Omental fat pad (tissue), 4 donors: ENCODE measurements at places on chromosomes 7 and 10. TPM values are rescaled to one million over a fixed set of nuclear protein-coding genes. Genes with fewer than 3 reads are reported as not detected.

Gene ANKRD1
- total RNA-seq = not detected

GRCh38 chr10:100634034-100634433 lies 98.3 kb downstream of the HIF1AN start:
- DNase-seq = no peak

Gene FAM221A
- 16.0 TPM for total RNA-seq

Gene OPALIN
- not detected for total RNA-seq

DNA sequence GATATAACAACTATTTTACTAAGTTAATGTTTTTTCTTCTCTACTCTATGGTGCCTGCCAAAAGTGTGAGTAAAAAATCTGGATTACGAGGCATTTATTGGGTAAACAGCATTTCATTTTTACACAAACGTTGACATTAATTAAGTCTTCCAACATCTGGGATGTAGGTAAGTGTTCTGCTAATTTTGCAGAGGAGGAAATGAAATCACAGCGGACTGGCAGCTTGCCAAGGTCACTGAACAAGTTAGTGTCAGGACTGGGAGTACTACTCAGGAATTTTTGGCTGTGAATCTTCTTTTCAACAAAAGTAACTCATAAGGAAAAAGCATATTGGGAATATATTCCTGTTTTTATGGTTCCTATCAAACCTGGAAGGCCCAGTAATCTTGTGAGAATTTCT lies 612.1 kb upstream of the FZD8 start:
- peak; percentile 72 for DNase-seq

Gene ITPRID1
- not detected for total RNA-seq

DNA sequence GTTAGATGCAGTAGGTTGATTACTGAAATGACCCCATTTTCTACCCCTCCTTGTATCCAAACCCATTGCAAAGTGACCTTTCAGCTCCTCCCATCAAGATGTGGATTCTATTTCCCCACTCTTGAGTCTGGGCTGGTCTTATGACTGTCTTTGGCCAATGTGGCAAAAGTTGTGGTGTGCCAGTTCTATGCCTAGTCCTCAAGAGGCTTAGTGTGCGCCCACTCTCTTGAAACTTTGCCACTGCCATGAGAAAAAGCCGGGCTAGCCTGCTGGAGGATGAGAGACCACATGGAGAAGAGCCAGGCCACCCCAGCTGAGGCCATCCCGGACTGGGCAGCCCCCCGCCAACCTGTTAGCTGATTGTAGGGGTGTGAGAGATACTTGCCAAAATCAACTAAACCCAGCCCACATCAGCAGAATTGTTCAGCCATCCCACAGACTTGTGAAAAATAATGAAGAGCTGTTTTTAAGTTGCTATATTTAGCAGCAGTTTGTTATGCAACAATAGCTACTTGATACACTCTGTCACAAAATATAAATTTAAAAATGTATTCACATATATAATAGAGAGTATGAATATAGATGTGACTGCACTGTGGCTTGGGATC lies 131.0 kb upstream of the PALS2 start:
- no peak for DNase-seq

DNA sequence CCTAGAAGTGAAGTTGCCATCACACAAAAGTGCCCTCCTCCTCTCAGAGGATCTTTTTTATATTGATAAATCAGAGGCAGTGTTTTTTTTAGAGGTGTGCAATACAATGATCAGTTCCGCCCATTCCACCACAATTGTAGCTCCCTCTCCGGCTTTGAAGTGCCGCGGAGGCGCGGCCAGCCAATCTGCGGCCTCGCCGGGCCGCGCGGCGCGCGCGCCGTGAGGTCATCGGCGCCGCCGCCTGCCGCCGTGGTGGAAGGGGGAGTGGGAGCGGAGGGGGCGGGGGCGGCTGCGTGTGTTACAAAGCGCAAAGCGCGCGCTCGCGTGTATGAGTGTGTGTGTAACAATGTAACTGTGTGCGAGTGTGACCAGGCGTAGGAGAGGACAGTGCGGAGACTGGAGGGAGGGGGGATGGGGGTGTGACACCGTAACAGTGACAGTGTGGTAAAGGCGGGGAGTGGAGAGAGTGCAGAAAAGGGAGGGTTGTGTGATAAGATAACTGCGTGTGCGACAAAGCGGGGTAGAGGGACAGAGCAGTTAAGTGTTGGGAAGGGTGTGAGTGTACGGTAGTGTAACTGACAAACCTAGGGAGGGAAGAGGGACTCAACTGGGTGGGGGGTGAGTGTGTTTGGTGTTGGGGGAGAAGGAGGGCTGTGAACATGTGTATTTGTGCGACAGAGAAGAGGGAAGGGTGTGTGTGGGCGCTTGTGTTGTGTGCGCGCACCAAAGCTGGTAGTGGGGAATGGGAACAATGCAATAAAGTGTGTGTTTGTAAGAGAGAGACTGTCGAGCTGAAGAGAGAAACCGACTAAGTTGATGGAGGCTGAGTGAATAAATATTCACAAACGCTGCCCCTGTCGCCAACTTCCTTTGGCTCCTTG lies at the start of gene SP8:
TSS of gene SP8 (minus strand) at position 108 of the 881 bp plus-strand sequence. CDS start at position 20, 88 bp downstream.
- DNase-seq = no peak

GRCh38 chr7:152615031-152615741 lies 60.8 kb downstream of the XRCC2 start:
- DNase-seq = no peak

GRCh38 chr7:25707768-25708620 lies 444.0 kb upstream of the NFE2L3 start:
- DNase-seq = no peak

- no peak for DNase-seq
These were observed 219.6 kb downstream of the PTEN start for GRCh38 chr10:88082806-88083596.

GRCh38 chr10:113340282-113340681 lies 212.6 kb upstream of the HABP2 start:
- no peak for DNase-seq

GRCh38 chr7:157604661-157605381 lies 268.0 kb downstream of the DNAJB6 start:
- no peak for DNase-seq

Gene AMZ1
- not detected for total RNA-seq

DNA sequence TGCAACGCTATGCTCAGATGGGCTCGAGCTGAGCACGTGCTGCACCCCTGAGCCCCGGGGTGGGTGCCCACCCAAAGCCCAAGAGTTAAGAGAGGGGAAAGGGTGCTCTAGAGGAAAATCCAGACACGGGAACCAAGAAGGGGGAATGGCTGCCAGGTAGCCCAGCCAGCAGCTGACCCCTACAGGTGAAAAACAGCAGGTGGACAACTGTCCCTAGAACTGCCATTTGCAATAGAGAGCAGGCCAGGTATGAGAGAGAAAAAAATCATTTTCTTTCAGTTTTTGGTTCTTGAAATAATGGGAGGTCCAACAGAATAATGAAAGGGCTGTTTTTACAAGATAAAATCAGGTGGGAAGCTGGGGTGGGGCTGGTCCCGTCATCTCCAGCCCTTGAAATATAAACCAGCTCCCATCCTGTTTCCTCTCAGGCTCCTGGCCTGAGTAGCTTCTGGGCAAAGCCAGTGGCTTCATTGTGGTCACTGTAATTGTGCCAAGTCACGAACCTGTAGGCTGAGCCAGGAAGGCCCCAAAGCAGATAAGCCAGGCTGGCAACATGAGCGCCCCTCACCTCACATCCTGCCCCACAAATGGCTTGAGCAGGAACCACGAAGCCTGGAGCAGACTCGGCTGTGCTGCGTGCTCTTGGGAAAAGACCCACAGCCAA lies 257.8 kb downstream of the SNX10 start:
- no peak for DNase-seq

- no peak for DNase-seq
These were observed 18.6 kb downstream of the GOLGA7B start for GRCh38 chr10:97868134-97868685.

Gene CLDN3
- total RNA-seq = not detected

DNA sequence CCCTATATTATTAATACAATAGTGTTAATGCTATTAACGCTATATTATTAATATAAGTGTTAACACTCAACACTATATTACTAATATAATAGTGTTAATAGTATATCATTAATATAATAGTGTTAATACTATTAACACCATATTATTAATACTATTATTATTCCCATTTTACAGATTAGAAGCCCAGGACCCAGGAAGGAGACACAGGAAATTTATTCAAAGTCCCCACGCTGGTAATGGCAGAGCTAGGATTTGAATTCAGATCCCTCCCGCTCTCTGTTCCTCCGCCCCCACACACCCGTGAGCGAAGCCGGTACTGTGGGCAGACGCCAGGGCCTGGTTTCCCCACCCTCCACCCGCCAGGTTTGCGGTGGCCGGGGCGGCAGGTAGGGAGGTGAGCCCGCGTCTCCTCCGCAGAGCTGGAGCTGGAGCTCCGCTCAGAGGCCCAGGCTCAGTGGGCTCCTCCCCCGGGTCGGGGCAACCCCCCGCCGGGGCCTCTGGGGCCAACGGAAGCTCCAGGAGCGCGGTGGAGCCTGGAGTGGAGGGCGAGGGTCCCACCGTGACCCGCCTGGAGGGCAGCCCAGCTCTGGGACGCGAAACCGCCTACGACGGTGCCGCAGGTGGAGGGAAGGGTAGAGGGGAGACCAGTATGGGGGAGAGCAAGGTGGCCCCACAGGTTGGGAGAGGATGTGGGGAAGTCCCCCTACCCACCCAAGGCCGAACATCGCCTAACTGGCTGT lies at the start of gene TMEM225B:
TSS of gene TMEM225B (plus strand) at position 506 of the 740 bp plus-strand sequence. CDS start 6,122 bp downstream, outside the sequence.
- no peak for DNase-seq

Gene TEX47
- not detected for total RNA-seq

Gene CHAT
- total RNA-seq = not detected

Gene MYH16
- not detected for total RNA-seq

DNA sequence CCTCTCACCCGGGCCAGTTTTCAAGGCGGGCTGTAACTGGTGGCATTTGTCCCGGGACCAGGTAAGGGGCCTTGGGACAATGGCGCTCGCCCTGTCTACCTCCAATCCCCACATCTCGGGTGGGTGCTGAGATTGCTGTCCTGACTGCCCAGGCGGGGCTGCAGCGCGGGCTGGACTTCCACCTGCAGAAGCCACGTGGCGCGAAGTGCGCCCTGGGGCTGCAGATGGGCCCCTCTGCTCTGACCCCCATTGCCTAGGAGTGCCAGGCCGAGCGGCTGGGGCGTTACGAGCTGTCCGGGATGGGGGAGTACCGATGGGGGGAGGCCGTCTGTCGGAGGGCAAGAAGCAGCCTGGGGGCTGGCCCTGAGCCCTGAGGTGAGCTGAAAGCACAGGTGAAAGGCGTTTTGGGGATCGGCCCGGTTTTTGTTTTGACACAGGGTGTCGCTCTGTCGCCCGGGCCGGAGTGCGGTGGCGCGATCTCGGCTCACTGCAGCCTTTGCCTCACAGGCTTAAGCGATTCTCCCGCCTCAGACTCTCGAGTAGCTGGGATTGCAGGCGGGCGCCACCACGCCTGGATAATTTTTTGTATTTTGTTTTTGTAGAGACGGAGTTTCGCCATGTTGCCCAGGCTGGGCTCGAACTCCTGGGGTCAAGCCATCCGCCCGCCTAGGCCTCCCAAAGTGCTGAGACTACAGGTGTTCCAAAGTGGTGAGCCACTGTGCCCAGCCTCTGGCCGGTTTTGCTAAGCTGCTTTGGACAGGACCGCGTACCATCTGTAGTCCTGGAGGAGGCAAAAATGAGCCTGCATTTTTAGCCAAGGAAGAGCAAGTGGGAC lies at the start of gene SFXN2:
TSS of gene SFXN2 (plus strand) at position 16 of the 835 bp plus-strand sequence. CDS start 12,001 bp downstream, outside the sequence.
- DNase-seq = no peak

- no peak for DNase-seq
These were observed 359.8 kb upstream of the KLF6 start for GRCh38 chr10:4144817-4145216.

GRCh38 chr7:99386584-99387238 lies 12.2 kb downstream of the ARPC1B start:
- no peak for DNase-seq

Gene MDFIC
- total RNA-seq = 46.7 TPM

DNA sequence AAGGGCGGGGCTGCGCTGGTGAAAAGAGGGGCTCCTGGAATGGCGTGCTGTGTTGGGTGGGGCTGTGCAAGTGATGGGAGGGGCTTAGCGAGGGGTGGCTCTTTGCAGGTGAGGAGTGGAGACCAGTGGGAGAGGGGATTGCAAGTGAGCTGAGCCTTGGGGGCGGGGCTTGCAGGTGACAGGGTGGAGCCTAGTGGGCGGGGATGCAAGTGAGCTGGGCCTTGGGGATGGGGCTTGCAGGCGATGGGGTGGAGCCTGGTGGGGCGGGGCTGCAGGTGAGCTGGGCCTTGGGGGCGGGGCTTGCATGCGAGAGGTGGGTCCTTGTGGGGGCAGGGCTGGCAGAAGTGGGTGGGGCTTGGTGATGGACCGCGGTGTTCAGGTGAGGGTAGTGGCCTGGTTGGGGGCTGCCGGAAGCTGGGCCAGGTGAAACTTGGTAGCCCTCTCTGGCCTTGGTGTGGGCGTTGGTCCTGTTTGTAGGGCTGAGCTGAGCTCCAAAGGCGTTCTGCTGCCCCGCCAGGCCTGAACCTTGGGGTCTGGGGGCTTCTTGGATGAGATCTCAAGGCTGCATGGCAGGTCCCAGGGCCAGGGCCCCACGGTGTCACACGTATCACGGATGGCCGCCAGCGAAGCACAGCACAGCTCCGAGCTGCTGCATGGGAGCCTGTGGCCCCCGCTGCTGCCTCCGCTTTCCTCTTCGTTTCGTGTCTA lies 743 bp upstream of the PITRM1 start:
- DNase-seq = peak; percentile 43

DNA sequence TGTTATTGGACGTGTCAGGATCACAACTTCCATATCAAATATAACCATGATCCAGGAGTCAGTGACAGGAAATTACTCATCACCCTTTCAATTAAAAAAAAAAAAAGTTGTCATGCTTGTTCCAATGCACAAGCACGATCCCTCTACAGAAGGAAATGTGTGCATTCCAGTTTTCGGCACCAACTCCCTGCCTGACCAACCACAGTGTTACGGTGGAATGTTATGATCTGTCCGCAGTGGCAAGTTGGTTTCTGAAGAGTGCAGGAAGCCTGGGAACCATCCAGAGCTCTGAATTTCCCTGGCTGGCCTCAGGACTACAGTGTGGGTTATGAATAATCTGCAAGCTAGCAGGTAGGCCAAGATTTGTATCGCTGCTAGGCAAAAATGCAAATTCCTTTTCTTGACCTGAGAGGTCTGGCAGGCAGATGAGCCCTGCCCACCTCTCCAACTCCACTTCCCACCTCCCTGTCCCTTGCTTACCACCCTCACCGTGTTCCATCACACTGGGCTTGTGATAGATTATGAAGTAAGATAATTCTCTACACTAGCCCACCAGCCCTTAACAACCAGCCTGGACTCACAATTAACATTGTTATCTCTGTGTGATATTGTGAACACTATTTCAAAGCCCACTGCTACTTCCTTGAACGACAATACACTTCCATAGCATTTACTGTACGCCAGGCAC lies 20.4 kb downstream of the FRMPD2 start:
- no peak for DNase-seq

- DNase-seq = no peak
These were observed 44.1 kb downstream of the MTURN start for GRCh38 chr7:30178748-30179436.

Gene MRPS17
- total RNA-seq = 10.9 TPM

GRCh38 chr7:90269163-90269562 lies 24.2 kb downstream of the CFAP69 start:
- no peak for DNase-seq

GRCh38 chr7:97601931-97602457 lies 129.9 kb upstream of the TAC1 start:
- no peak for DNase-seq
